Upper lobe of right lung (tissue), 1 donor: ENCODE measurements at places on chromosomes 16 and 17. TPM values are rescaled to one million over a fixed set of nuclear protein-coding genes. Genes with fewer than 3 reads are reported as not detected.

RBFOX1 gene
- not detected for total RNA-seq

PHLPP2 gene
- 9.3 TPM for total RNA-seq

NPIPA2 gene
- total RNA-seq, result 5.9 TPM

GLIS2 gene
- total RNA-seq, result 34.1 TPM

TMEM100 gene
- 279 TPM for total RNA-seq

ZDHHC1 gene
- total RNA-seq, result 11.1 TPM

CCL17 gene
- 15.5 TPM for total RNA-seq

LGALS9C gene
- not detected for total RNA-seq

GRCh38 chr16:81601008-81601428 lies 156.4 kb downstream of the CMIP start:
- H3K4me3 ChIP-seq, result no peak overlapping the region
- H3K27me3 ChIP-seq, result no peaks in the 10 kb centered on the region
- peaks cover 14% of the 10 kb centered on the region for H3K4me1 ChIP-seq
- no peaks in the 10 kb centered on the region for H3K36me3 ChIP-seq

DNA sequence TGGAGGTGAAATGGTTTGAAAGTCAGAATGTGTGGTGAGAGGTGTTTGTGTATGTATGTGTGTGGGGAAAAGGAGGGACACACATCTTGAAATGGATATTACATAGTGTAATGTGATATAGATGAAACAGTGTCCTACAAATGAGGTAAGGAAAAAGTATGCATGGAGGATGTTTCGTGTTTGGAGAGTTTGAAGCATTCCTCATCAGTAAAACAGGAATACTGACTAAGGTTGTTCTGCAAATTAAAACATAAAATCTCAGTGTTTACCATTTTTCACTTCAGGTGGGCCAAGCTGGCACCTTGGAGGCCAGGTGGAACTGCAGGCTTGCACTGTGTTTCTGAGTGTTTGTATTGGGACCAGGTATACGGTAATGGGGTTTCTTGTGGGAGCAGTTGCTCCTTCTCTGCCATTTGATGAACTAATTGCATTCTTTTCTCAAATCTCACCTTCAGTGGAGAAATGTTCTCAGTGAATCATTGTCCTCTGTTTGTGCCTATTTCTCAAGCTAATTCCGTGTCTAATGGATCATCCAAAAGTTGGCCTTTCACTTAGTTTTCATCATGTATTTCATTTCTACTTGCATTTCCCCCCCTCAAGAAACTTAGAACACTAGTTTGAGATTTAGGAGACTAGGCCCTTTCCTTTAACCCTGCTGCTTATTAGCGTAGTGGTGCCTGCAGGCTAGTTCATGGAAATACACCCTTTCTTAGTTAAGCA lies 8.2 kb upstream of the TBKBP1 start:
- no peak overlapping the region for H3K27ac ChIP-seq
- peaks cover 4% of the 10 kb centered on the region for H3K4me1 ChIP-seq
- no peaks in the 10 kb centered on the region for H3K27me3 ChIP-seq
- H3K36me3 ChIP-seq, result peaks cover 41% of the 10 kb centered on the region
- no peak for DNase-seq

DNA sequence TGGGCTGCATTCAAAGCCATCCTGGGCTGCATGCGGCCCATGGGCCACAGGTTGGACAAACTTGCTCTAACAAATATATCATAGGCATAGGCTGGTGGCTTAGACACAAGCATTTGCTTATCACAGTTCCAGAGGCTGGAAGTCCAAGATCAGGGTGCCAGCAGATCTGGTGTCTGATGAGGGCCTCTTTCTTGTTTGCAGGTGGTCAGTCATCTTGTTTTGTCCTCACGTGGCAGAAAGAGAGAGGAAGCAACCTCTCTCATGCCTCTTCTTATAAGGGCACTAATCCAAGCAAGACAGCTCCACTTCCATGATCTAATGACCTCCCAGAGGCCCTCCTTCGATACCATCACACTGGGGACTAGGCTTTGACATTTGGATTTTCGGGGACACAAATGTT lies 238.7 kb upstream of the TNRC6C start:
- H3K27me3 ChIP-seq, result no peaks in the 10 kb centered on the region
- H3K4me1 ChIP-seq, result no peaks in the 10 kb centered on the region

GRCh38 chr17:1055751-1056645 lies 59.1 kb downstream of the TIMM22 start:
- no peak overlapping the region for H3K4me3 ChIP-seq
- no peaks in the 10 kb centered on the region for H3K4me1 ChIP-seq
- H3K27ac ChIP-seq, result no peak overlapping the region

DNA sequence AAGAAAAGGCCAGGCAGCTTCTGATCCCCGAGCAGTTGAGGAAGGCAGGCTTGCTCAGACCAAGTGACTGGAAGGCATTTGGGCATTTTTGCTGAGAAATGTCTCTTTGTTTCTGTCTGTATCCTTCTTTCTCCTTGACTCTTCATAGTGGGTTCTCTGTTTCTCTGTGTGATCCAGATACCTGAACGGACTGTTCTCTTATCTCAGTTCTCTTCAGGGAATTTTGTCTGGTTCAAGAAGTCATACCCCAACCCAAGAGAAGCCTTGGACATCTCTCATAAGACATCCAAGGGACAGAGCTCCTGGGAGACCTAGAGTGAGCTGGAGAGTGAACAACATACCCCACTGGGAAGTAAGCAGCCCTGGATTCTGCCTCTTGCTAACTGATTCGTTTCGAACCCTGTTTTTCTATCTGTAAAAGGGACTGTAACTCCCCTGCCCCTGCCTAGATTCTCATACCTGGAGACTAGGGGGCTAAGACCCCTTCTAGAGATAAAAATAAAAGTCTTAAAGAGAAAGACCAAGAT lies 541 bp downstream of the CCL3 start:
- no peaks in the 10 kb centered on the region for H3K4me1 ChIP-seq
- H3K27me3 ChIP-seq, result no peaks in the 10 kb centered on the region
- no peak overlapping the region for H3K4me3 ChIP-seq

GRCh38 chr17:69047368-69048263 lies 13.1 kb downstream of the ABCA9 start:
- peak overlapping the region; percentile 55 for H3K27ac ChIP-seq
- peaks cover 8% of the 10 kb centered on the region for H3K4me1 ChIP-seq
- H3K27me3 ChIP-seq, result no peaks in the 10 kb centered on the region
- H3K4me3 ChIP-seq, result no peak overlapping the region
- DNase-seq, result no peak

GRCh38 chr16:83196796-83197195 lies 570.0 kb downstream of the CDH13 start:
- no peak overlapping the region for H3K27ac ChIP-seq
- H3K36me3 ChIP-seq, result no peaks in the 10 kb centered on the region
- H3K4me3 ChIP-seq, result no peak overlapping the region
- H3K27me3 ChIP-seq, result no peaks in the 10 kb centered on the region
- no peaks in the 10 kb centered on the region for H3K4me1 ChIP-seq

GRCh38 chr17:39618246-39618913 lies 8.4 kb upstream of the PPP1R1B start:
- peak overlapping the region; percentile 45 for H3K27ac ChIP-seq
- peak overlapping the region; percentile 46 for H3K4me3 ChIP-seq
- no peaks in the 10 kb centered on the region for H3K36me3 ChIP-seq

GRCh38 chr17:60548990-60549389 lies 22.9 kb upstream of the APPBP2 start:
- H3K27ac ChIP-seq, result no peak overlapping the region
- H3K4me1 ChIP-seq, result no peaks in the 10 kb centered on the region
- H3K27me3 ChIP-seq, result no peaks in the 10 kb centered on the region
- DNase-seq, result no peak

GRCh38 chr17:78132084-78132676 lies 1.6 kb downstream of the TMC8 start:
- peak; percentile 86 for DNase-seq
- peak overlapping the region; percentile 52 for H3K4me3 ChIP-seq
- H3K4me1 ChIP-seq, result peaks cover 43% of the 10 kb centered on the region

DNA sequence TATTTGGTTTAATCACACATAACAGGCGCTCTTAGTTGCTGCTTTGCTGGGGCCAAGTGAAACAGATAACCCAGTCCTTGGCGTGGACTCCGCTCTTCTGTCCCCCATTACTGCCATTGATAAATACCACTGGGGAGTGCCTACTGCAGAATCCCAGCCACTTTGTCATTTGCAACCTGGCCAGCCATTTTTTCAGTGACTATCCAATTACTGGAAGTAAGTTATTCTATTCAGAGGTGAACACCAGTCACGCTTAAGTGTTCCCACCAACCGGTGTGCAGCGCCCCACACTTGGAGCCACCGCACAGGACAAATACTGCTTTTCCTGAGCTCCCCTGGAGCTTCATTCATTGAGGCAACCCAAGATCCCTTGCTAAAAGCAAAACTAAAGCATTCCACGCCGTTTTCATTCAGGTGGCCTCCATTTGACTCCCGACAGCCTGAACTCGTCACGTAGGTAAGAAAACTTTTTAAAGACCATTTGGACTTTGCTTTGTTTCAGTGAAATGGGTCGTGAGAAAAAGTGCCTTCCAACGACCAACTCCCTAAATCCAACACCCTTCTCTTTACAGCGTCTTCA lies 1.8 kb downstream of the USP7 start:
- H3K27ac ChIP-seq, result no peak overlapping the region
- H3K27me3 ChIP-seq, result no peaks in the 10 kb centered on the region
- DNase-seq, result no peak
- H3K4me1 ChIP-seq, result peaks cover 57% of the 10 kb centered on the region
- H3K36me3 ChIP-seq, result no peaks in the 10 kb centered on the region

DNA sequence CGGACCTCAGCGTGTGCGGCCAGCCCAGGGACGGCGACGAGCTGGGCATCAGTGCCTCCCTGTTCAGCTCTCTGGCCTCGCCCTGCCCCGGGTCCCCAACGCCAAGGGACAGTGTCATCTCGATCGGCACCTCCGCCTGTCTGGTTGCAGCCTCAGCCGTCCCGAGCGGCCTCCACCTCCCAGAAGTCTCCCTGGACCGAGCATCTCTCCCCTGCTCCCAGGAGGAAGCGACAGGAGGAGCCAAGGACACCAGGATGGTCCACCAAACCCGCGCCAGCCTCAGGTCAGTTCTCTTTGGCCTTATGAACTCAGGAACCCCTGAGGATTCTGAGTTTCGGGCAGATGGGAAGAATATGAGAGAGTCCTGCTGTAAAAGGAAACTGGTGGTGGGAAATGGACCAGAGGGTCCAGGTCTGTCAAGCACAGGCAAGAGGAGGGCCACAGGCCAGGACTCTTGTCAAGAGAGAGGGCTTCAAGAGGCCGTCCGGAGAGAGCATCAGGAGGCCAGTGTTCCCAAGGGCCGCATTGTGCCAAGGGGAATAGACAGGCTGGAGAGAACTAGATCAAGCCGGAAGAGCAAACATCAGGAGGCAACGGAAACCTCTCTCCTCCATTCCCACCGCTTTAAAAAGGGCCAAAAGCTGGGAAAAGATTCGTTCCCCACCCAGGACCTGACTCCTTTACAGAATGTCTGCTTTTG lies 825 bp downstream of the HASPIN start:
- H3K36me3 ChIP-seq, result no peaks in the 10 kb centered on the region
- H3K4me1 ChIP-seq, result peaks cover 32% of the 10 kb centered on the region
- no peak for DNase-seq
- no peaks in the 10 kb centered on the region for H3K27me3 ChIP-seq

- H3K27me3 ChIP-seq, result no peaks in the 10 kb centered on the region
- no peak overlapping the region for H3K4me3 ChIP-seq
- no peak overlapping the region for H3K27ac ChIP-seq
- H3K4me1 ChIP-seq, result peaks cover 57% of the 10 kb centered on the region
- no peak for DNase-seq
Measured at GRCh38 chr16:67468731-67469130, 12.2 kb downstream of the ATP6V0D1 start.

- H3K4me1 ChIP-seq, result peaks cover 4% of the 10 kb centered on the region
- H3K27ac ChIP-seq, result no peak overlapping the region
- no peak overlapping the region for H3K4me3 ChIP-seq
- H3K36me3 ChIP-seq, result no peaks in the 10 kb centered on the region
Measured at GRCh38 chr17:9427465-9428315, 147.9 kb downstream of the STX8 start.

DNA sequence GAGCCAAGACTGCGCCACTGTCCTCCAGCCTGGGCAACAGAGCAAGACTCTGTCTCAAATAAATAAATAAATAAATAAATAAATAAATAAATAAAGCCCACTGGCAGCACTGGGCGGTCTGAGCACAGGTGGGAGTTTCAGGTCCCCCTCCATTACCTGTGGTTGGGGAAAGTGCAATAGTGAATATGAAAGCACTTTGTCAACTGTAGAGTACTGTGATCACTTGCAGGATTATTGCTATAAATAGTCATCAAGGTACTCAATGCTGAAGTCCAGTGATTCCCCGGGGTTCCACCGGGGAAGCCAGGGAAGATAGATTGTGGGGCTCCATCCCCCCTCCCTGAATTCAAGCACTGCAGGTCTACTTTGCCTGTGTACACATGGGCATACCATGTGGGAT lies 42.7 kb upstream of the CPNE2 start:
- no peak overlapping the region for H3K27ac ChIP-seq
- peaks cover 8% of the 10 kb centered on the region for H3K36me3 ChIP-seq
- H3K4me3 ChIP-seq, result no peak overlapping the region
- DNase-seq, result no peak

- H3K27me3 ChIP-seq, result no peaks in the 10 kb centered on the region
- no peaks in the 10 kb centered on the region for H3K36me3 ChIP-seq
- H3K4me1 ChIP-seq, result no peaks in the 10 kb centered on the region
Measured at GRCh38 chr17:14398766-14399165, 97.9 kb downstream of the HS3ST3B1 start.

DNA sequence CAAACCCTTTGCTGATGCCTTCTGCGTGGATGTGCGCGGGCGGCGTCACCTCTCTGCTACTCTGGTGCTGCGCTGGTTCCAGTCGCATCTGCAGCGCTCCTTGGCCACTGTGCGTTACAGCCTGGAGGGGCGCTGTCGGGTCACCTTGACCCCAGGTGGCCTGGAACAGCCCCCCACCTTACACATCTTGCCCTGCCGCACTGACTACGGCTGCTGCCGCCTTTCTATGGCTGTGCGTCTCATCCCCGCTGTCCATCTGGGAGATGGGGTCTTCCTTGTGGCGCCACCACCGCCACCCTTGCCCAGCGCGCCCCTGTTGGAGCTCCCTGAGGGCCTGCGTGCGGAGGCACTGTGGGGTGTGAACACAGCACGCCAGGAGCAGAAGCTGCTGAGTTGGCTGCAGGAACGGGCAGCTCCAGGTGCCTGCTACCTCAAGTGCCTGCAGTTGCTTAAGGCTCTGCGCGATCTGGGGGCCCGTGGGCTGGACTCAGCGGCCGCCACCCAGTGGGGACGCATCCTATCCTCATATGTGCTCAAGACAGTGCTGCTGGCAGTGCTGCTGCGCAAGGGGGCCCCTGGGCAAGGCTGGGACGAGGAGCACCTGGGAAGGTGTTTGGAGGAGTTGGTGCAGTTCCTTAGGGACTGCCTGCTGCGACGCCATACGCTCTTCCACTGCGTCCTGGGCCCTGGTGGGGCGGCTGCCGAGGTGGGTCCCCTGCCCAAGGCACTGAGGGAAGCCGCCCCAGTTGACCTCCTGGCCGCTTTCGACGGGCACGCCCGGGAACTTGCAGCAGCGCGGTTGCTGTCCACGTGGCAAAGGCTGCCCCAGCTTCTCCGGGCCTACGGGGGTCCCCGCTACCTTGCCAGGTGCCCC lies 1.6 kb downstream of the ITPRIPL2 start:
- H3K27me3 ChIP-seq, result no peaks in the 10 kb centered on the region
- H3K27ac ChIP-seq, result peak overlapping the region; percentile 97
- peak overlapping the region; percentile 85 for H3K4me3 ChIP-seq
- H3K4me1 ChIP-seq, result peaks cover 53% of the 10 kb centered on the region
- peaks cover 18% of the 10 kb centered on the region for H3K36me3 ChIP-seq
